Neural progenitor cell (in vitro differentiated cells): ENCODE measurements at places on chromosomes 13 and 19. TPM values are rescaled to one million over a fixed set of nuclear protein-coding genes. Genes with fewer than 3 reads are reported as not detected.

- DNase-seq = no peak
These were observed 33.3 kb upstream of the MICU2 start for GRCh38 chr13:21637296-21637695.

DNA sequence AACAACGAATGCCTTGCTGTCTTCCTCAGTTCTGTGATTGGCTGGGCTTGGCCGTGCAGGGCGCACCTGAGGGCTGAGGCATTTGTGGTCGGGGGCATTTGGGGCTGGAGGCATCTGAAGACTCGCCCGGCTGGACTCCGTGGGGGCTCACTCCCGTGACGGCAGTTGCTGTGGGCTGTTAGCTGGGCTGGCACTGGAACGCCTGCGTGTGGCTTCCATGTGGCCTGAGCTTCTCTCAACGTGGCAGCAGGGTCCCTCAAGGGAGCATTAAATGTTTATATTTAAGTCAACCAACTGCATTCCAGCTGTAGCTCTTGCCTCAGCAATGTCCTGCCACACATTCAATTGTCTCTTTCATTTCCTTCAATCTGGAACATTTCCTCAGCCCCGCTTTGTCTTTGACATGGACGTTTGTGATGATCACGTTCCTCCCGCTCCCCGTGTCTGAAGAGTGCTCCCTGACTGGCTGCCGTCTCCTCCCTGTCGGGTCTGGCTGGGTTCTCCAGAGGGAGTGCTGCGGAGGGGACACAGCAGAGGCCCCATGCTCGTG is 21.0 kb downstream of the CCDC8 start:
- DNase-seq = no peak

DNA sequence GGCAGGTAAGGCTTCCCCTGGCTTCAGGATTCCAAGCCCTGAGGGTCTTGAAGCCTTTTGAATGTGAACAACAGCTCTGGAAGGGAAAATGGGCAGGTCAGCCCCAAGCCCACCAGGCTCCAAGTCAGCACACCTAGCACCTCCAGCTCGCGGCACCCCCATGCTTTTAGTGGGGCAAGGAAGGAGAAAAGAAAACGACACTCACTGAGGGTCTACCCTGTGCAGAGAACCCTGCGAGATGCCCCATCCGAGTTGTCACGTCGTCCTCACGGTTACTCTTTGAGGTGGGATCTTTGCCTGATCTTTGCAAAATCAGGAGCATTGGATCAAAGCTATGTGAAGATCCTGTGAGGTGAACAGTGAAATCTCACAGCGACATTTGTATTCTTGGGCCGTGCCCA is 5.7 kb upstream of the F10 start:
- no peak for DNase-seq

The ERICH4 gene
- not detected in 2 replicates for total RNA-seq

GRCh38 chr19:48858984-48859710 is 9.3 kb downstream of the PLEKHA4 start:
- no peak for DNase-seq

- no peak for DNase-seq
These were observed 16.9 kb downstream of the DPY19L3 start for GRCh38 chr19:32422435-32422834.

The RASIP1 gene
- 0.86 and 3.2 TPM in 2 replicates for total RNA-seq
